ENCODE measurements at places on chromosomes 1 and 21. TPM values are rescaled to one million over a fixed set of nuclear protein-coding genes. Genes with fewer than 3 reads are reported as not detected.

DNA sequence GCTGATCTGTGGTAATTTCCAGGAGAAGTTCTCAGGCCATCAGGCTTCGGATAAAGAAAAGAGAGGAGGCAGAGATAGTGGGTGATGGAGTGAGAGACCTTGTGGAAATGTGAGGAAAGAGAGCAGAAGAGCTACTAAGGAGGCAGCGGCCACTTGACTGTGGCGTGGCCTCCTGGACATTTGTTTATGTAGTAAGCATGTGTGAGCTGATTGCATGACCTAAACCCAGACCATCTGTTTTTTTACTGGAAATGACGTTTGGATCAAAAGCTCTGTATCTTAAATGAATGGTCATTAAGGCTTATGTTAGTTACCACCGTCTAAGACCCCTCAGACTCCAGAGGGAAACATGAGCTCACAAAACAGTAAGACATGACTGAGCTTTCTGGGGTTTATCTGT lies 13.6 kb downstream of the ATP1B1 start:
- no peak for DNase-seq

DNA sequence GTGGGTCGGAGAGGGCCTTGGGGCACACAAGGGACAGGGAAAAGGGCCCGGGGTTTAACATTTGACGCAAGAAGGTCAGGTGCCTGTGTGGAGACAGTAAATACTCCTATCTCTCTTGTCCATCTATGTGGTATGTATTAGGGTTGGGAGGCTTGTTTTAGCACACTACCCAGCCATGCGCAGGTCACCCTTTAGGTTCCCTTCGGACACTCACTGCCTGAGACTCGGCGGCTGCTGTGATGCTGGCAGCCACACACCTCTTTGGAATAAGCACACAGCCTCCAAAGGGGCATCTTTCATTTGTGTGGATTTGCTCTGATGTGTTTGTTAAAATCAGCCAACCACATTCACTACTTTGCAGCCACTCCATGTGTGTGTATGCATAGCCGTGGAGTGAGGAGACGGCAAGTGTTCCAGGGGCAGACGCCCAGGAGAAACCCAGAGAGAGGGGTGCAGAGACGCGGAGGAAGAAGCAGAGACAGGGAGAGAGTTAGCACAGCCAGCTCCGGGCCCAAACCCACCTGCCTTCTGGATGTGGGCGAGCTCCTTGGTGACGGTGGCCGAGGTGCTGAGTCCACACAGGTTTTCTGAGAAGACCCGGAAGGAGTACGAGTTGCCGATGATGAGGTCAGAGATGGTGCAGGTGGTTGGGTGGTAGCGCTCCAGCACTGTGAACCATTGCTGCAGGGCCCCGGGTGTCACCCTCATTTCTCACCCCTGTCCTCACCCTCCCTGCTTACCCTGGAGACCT lies 5.7 kb downstream of the MYBPH start:
- DNase-seq = no peak

- no peak for DNase-seq
These were observed 416.9 kb upstream of the USP24 start for GRCh38 chr1:55632058-55632457.

DNA sequence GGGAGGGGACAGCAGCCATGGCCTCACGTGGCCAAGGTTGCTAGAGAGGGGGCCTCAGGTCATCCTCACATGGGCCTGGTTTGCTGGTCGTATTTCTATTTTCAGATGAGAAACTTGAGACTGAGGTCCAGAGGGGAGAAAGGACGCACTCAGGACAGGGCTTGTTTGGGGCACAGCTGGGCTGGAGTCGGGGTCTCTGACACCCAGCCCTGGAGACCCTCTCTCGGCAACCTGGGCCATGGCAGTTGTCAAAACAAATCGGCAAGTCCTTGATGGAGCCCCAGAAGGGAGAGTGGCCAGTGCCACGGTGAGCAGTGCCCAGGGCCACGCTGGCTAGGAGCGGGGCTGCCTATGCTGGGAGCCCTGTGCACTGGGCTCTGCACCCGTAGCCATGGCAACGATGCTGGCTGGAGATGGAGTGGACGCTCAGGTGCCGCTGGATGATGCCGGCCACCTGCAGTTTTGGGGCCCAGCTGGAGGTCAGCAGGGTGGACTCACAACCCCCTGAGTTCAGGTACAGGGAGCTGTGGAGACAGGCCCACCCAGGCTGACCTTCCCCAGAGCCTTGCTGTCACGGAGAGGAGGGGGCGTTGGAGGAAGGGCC lies 11.1 kb downstream of the LRRC3 start:
- no peak for DNase-seq

GRCh38 chr1:64019818-64020217 lies 183.6 kb upstream of the UBE2U start:
- no peak for DNase-seq

- no peak for DNase-seq
These were observed 79.7 kb upstream of the CHODL start for GRCh38 chr21:18164933-18165332.

- no peak for DNase-seq
These were observed 15.9 kb downstream of the PLEKHA6 start for GRCh38 chr1:204343802-204344201.

KCNJ10 gene
- total RNA-seq = not detected

DNA sequence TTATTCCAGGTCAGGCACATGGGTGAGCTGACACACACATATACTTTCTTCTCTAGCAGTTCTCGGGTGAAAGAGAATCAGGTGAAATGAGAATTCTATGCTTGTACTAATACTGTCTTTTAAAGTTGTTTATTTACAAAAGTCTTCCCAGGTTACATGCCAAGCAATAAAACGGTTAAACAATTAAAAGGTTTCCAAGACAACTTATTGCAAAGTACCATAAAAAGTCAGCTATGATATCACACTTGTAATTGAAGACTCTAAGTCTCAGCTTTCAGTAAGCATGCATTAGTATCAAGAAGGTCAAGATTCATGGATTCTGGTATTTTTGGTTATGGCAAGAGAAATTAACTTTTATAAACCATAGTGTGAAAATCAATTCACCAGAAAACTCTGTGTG lies 171.4 kb downstream of the PDE4B start:
- DNase-seq = no peak

DNA sequence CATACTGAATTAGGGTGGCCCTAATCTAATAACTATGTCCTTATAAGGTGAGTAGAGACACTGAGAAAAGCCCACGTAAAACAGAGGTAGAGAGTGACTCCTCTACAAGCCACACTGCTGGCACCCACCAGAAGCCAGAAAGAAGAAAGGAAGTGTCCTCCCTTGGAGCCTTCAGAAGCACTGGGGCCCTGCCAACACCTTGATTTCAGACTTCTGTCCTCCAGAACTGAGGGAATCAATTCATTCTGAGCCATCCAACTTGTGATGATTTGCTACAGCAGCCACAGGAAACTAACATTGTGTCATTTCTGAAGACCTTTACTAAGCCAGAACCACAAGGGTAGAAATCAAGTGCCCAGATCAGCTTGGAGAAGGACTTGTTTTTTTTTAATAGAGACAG lies 15.0 kb downstream of the GNB1 start:
- no peak for DNase-seq

DNA sequence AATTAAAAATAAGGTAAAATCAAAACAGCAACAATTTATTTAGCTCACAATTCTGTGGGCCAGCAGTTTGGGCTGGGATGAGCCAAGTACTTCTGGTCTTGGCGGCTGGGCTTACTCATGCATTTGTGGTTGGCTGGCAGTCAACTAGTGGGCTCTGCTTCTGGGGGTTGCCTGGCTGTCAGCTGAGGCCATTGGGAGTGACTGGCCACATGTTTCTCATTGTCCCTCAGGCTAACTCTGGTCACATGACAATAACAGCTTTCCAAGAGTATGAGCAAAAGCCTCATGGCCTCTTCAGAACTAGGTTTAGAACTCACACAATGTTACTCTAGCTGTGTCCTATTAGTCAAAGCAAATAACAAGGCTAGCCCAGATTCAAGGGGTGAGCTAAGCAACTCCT lies 15.6 kb upstream of the CHIA start:
- peak; percentile 73 for DNase-seq

DNA sequence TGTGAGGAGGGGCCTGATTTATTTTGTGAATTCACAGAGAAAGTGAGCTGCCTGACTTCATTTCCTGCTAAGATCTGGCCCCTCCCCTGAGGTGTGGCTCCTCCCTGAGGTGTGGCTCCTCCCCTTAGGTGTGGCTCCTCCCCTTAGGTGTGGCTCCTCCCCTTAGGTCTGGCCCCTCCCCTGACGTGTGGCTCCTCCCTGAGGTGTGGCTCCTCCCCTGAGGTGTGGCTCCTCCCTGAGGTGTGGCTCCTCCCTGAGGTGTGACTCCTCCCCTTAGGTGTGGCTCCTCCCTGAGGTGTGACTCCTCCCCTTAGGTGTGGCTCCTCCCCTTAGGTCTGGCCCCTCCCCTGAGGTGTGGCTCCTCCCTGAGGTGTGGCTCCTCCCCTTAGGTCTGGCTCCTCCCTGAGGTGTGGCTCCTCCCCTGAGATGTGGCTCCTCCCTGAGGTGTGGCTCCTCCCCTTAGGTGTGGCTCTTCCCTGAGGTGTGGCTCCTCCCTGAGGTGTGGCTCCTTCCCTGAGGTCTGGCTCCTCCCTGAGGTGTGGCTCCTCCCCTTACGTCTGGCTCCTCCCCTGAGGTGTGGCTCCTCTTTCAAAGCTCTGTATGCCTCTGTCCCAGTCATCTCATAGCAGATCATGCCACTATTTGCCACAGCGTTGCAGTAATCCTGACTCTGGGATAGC lies 26.9 kb upstream of the LRRC3 start:
- DNase-seq = no peak

PODN gene
- 15.1 TPM for total RNA-seq

OR4F29 gene
- not detected for total RNA-seq

DNA sequence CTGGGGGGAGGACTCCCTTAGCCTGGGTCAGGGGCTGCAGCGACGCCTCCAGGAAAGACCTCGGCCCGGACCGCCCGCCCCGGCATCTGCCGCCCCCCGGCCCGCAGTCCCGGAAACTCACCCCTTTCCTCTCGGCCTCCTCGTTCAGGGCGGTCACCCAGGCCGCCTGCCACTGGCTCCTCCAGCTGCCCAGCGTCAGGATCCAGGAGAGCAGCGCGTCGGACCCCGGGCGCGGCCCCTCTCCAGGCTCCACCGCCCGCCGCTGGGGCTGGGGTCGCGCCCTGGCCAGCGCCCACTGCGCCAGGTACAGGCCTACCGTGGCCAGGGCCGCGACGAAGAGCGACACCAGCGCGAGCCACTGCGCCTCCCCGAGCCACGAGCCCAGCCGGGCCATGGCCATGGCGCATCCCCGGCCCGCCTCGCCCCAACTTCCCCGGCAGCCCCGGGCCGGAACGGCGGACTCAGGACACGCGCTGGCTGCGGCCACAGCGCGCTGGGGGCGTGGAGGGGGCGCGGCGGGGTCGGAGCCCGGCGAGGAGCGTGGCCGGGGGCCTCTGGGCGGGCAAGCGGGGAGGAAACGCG lies 478 bp downstream of the C2CD2 start:
- DNase-seq = peak; percentile 36

DNA sequence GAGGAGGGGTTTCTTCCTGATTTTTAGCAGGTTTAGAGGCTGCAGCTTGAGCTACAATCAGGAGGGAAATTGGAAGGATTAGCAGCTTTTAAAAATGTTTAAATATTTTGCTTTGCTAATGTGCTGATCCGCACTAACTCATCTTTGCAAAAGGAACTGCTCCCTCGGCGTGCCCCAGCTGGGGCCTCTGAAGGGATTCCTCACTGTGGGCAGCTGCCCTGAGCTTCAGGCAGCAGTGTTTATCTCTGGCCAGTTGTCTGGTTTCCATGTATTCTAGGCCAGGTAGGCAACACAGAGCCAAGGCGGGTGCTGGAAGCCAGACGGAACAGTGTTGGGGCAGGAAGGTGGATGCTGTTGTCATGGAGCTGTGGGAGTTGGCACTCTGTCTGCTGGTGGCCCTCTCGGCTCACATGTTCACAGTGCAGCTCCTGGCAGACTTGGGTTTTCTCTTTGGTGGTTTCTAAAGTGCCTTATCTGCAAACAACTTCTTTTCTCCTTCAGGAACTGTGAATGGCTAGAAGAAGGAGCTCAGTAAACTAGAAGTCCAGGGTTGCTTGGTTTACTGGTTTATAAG lies 18.9 kb downstream of the NECAP2 start:
- no peak for DNase-seq

GRCh38 chr1:86154571-86155050 lies 2.0 kb downstream of the COL24A1 start:
- DNase-seq = peak; percentile 12

- no peak for DNase-seq
These were observed 477.1 kb upstream of the NR5A2 start for GRCh38 chr1:199550199-199551065.

DNA sequence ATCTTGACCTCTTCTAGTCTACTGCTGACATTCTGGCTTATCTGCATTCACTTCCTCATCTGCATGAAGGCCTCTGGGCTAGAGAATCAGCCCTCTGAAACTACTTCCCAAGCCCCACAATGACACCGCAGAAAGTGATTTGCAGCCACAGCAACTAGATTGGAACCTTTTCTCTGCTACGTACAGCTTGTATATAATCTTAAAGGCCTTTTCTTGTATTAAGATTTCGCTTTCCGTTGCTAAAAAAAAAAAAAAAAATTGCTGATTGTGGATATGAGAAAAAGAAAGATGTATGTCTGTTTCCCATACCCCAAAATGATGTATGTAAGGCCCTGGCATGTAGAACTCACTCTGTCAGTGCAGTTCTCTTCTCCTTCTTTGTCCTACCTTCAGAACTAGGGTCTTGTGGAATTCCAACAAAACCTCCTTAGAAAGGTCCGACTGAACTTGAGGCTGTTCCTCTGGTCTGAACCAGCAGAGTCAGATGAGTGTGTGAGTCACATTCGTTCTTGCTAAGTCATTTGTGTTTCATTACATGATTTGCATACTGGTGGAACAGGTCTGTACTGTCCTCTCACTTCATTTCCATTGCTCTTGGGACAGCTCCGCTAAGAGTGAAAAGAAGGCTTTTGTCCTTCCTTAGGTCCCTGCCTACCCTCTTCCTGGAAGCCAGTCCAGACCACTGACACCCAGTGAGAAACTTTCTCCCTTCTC lies 62.7 kb downstream of the PLPP3 start:
- no peak for DNase-seq

DNA sequence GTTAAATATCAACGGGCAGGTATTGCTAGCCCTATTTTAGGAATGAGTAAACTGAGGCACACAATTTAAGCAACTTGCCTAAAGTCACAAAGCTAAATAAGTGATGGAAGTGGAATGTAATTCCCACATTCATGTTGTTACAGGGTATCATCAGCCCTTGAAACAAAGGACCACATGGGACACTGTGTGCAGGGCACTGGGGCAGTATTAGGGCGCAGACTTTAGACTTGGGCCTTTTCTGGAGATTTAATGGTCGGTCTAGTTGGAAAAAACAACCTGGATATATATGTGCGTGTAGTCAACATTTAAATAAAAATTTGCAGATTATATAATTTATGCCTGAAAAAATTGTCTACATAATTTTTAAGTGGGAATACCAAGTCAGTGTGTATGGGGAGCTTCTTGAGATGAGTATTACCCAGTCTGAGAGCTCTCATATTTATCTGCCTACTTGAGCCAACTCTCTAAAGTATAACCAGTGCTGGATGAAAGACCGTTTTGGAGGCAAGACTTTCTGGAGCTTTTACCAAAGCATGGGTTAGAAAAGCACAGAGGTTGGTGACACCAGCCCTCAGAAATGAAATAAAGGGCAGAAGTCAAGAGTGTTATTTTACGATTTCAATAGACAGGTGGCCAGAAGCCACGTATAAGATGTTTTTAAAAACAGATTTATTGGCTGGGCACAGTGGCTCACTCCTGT lies 1.6 kb downstream of the KDM1A start:
- no peak for DNase-seq

GRCh38 chr1:52672946-52673345 lies 25.2 kb downstream of the COA7 start:
- DNase-seq = no peak

GRCh38 chr1:54355931-54356679 lies 50.1 kb downstream of the SSBP3 start:
- no peak for DNase-seq

NAV1 gene
- total RNA-seq = 29.5 TPM

GRCh38 chr21:19218163-19218562 lies 814.6 kb upstream of the TMPRSS15 start:
- DNase-seq = no peak
